ENCODE measurements at places on chromosomes 3 and 15.

GRCh38 chr3:47578119-47578632 is 489 bp downstream of the CSPG5 start:
- peaks cover 2% of the 10 kb centered on the region for H3K4me1 ChIP-seq
- DNase-seq: peak; percentile 60
- no peaks in the 10 kb centered on the region for H3K36me3 ChIP-seq
- H3K27ac ChIP-seq: no peak overlapping the region
- peak overlapping the region; percentile 72 for H3K4me3 ChIP-seq
- peaks cover 16% of the 10 kb centered on the region for H3K27me3 ChIP-seq

DNA sequence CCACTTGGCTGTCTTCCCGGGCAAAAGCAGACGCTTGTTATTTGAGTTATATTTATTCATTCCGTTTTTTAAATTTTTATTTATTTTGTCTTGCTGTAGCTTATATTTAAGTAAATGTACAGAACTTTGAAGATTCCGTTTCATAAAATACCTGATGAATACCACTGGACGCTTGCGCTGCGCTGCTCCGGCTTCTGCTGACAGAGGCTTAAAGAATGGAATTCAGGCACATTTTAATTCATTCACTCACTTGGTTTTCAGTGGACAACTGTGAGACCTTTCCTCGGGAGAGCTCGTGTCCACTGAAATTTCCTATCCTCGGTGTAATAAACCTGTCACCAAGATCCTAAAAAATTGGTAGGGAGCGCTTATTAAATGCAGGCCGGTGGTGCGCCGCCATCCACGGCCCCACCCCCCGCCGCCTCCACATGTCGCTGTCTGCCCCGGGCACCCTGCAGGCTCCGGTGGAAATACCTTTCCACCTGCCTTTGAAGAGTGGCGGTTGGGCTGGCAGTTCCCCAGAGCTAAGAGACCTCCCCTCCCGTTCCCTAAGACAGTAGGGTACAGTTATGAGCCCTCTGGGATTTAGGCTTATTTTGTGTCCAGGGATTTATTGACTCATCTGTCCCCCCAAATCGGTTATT is 62.5 kb upstream of the UBE2E1 start:
- peaks cover 3% of the 10 kb centered on the region for H3K4me1 ChIP-seq

GRCh38 chr3:19124752-19125151 is 23.6 kb upstream of the KCNH8 start:
- H3K27ac ChIP-seq: no peak overlapping the region
- H3K27me3 ChIP-seq: no peaks in the 10 kb centered on the region
- DNase-seq: no peak

DNA sequence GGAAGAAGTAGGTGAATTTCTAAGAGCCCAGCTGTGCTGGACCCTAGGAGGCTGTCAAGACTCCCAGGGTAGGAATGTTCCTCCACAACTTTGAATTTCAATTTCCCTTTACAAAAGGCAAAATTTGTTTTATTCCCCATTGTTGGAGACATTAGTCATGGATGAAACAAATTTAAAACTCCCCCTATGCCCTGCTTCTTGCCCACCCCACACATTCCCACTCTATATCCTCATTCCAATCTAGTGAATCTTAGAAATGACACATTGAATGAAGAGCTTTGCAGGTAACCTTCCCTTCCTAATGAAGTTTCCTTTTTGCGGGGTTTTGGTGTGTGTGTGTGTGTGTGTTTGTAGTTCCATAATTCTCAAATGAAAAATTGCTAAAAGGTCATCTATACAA is 72.6 kb downstream of the CCNL1 start:
- H3K27ac ChIP-seq: no peak overlapping the region
- peaks cover 16% of the 10 kb centered on the region for H3K4me1 ChIP-seq
- no peak overlapping the region for H3K4me3 ChIP-seq
- H3K27me3 ChIP-seq: peaks cover 1% of the 10 kb centered on the region
- no peak for DNase-seq
- no peaks in the 10 kb centered on the region for H3K36me3 ChIP-seq

DNA sequence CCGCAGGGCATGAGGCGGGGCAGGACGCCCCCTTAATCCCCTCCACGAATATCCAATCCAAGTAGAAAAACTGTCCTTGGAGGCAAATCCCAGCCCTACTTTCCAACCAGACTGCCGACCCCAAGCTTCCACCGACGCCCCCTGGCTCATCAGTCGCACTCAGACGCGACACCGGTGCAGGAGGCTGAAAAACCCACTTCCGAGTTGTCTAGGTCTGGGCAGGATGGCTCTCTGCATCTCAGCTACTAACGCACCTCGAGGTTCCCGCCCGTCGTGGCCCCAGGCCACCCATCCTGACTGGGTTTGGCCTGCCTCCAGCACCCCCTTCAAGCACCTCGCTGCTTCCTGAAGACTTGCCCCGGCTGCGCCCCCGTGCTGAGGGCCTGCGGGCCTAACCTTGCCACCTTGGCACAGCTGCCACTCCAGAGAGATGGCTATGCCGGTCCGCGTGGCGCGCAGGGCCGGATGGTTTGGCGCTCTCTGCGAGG is 15.5 kb downstream of the RGMA start:
- no peak for DNase-seq
- H3K27ac ChIP-seq: no peak overlapping the region
- H3K4me3 ChIP-seq: peak overlapping the region; percentile 74
- H3K27me3 ChIP-seq: peaks cover 26% of the 10 kb centered on the region
- H3K36me3 ChIP-seq: no peaks in the 10 kb centered on the region

DNA sequence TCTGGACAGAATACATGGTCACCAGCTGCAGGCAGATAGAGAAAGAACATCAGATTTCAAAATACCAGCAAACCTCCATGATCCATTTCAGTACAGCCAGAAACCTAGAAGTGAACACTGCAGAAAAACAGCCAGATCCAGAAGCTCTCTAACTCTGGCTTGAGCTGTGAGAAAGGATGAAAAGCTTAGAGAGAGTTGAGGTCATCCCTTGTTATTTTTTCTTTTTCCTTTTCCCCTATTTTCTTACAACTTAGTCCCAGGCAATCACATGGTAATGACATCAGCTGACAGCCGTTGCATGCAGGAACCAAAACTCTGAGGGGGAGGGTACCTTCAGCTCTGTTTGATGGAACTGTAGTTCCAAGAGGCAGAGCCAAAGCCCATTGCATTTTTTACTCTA is 113.2 kb downstream of the TCF12 start:
- H3K27ac ChIP-seq: no peak overlapping the region
- H3K27me3 ChIP-seq: no peaks in the 10 kb centered on the region
- H3K36me3 ChIP-seq: peaks cover 8% of the 10 kb centered on the region
- H3K4me1 ChIP-seq: peaks cover 24% of the 10 kb centered on the region

DNA sequence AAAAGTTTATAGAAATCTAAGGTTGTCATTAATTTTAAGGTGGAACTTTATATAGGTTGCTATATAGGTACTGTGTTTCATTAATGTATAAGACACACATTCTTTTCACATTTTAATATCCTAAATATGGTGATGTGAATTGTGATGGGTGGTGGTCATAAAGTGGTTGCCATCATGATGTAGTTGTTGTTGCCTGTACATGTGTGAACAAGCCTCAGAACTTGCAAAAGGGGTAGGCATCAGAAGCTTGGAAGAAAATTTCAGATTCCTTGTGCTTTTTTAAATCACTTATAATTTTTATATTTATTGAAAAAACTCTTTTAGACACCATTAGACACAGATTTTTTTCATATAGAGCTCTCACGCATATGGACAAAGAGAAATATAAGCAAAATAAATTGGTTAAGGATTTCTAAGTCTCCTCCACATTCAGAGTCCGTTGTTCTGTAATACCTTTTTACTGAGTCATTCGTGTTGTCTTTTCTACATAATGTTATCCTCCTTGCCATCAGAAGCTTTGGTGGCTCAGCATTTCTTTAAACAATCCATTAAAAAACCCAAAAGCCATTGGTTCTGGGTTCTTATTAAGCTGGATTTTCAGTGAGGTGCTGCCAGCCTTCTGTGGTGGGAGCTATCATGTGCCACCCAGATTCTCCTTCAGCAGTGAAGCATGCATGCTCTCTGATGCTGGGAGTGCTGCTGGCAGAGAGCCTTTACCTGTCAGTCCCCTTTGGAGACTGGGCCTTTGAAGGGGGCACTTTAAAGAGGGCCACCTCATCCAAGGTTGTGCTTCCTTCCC is 140.4 kb upstream of the GALNT15 start:
- no peak overlapping the region for H3K4me3 ChIP-seq
- no peaks in the 10 kb centered on the region for H3K4me1 ChIP-seq
- no peaks in the 10 kb centered on the region for H3K36me3 ChIP-seq

DNA sequence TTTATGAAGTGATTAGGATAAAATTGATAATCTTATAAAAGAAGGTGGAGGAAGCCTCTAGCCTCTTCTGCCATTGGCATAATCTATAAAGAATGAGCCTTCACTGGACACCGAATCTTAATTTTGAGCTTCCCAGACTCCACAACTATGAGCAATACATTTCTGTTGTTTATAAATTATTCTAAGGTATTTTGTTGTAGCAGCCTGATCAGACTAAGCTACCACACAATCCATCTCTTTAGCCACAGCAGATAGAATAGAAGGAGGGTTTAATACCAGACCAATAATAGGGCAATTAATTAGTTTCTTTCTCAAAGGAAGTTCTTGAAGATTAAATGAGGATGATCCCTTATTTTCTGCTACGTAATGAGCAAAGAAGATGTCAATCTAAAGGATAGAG is 33.3 kb downstream of the SUCNR1 start:
- H3K4me3 ChIP-seq: no peak overlapping the region
- H3K27ac ChIP-seq: no peak overlapping the region
- no peaks in the 10 kb centered on the region for H3K36me3 ChIP-seq

GRCh38 chr15:32120577-32121383 is 90.5 kb downstream of the CHRNA7 start:
- no peak overlapping the region for H3K4me3 ChIP-seq
- H3K4me1 ChIP-seq: no peaks in the 10 kb centered on the region
- no peaks in the 10 kb centered on the region for H3K36me3 ChIP-seq
- no peak for DNase-seq
- peaks cover 5% of the 10 kb centered on the region for H3K27me3 ChIP-seq

GRCh38 chr3:178646186-178646862 is 110.1 kb downstream of the KCNMB2 start:
- peaks cover 3% of the 10 kb centered on the region for H3K27me3 ChIP-seq
- DNase-seq: no peak
- no peaks in the 10 kb centered on the region for H3K4me1 ChIP-seq
- no peak overlapping the region for H3K4me3 ChIP-seq
- H3K36me3 ChIP-seq: no peaks in the 10 kb centered on the region
- no peak overlapping the region for H3K27ac ChIP-seq

DNA sequence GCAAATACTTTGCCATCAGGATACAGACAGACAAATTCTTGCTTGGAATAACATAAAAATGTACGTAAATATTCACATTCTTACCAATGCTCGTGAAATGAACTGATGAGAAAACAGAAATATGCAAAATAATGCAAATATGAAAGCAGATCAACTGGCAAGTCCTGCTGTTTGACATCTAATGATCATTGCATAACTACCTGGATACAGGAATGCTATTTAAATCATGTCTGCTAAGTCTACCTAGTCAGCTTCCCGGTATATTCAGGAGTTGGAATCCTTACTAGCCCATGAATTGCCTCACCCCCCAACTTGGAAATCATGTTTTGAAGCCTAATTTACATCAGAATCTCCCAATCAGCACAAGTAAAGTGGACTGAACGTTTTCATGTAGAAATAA is 230.6 kb downstream of the CHL1 start:
- DNase-seq: no peak
- H3K27me3 ChIP-seq: no peaks in the 10 kb centered on the region
- no peak overlapping the region for H3K4me3 ChIP-seq
- H3K27ac ChIP-seq: no peak overlapping the region
- H3K4me1 ChIP-seq: no peaks in the 10 kb centered on the region

DNA sequence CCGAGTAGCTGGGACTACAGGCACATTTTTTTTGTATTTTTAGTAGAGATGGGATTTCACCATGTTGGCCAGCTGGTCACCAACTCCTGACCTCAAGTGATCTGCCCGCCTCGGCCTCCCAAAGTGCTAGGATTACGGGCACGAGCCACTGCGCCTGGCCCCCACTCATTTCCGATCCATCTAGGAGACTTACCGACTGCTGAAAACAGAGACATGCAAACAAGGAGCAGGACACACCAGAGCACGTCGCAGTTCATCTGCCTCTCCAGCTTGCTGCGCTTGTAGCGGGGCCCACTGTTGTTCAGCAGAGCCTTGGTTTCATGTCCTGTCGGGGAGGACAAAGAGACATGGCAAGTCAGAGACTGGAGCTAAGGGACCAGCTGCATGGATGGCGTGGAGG is 137.4 kb downstream of the ATP10A start:
- H3K27ac ChIP-seq: no peak overlapping the region
- no peaks in the 10 kb centered on the region for H3K36me3 ChIP-seq
- no peak for DNase-seq
- H3K4me1 ChIP-seq: no peaks in the 10 kb centered on the region

- H3K36me3 ChIP-seq: peaks cover 13% of the 10 kb centered on the region
- H3K27ac ChIP-seq: no peak overlapping the region
- peaks cover 4% of the 10 kb centered on the region for H3K4me1 ChIP-seq
These were observed 12.5 kb downstream of the SSR3 start for GRCh38 chr3:156542101-156543042.

- H3K27ac ChIP-seq: no peak overlapping the region
- no peak overlapping the region for H3K4me3 ChIP-seq
- H3K27me3 ChIP-seq: peaks cover 3% of the 10 kb centered on the region
- H3K4me1 ChIP-seq: no peaks in the 10 kb centered on the region
- no peak for DNase-seq
- no peaks in the 10 kb centered on the region for H3K36me3 ChIP-seq
These were observed 289.9 kb upstream of the RASGRP1 start for GRCh38 chr15:38854506-38854905.

GRCh38 chr15:32834156-32834555 is 116.4 kb downstream of the GREM1 start:
- H3K36me3 ChIP-seq: no peaks in the 10 kb centered on the region
- DNase-seq: peak; percentile 28
- H3K4me3 ChIP-seq: no peak overlapping the region
- peaks cover 10% of the 10 kb centered on the region for H3K4me1 ChIP-seq
- peaks cover 10% of the 10 kb centered on the region for H3K27me3 ChIP-seq

DNA sequence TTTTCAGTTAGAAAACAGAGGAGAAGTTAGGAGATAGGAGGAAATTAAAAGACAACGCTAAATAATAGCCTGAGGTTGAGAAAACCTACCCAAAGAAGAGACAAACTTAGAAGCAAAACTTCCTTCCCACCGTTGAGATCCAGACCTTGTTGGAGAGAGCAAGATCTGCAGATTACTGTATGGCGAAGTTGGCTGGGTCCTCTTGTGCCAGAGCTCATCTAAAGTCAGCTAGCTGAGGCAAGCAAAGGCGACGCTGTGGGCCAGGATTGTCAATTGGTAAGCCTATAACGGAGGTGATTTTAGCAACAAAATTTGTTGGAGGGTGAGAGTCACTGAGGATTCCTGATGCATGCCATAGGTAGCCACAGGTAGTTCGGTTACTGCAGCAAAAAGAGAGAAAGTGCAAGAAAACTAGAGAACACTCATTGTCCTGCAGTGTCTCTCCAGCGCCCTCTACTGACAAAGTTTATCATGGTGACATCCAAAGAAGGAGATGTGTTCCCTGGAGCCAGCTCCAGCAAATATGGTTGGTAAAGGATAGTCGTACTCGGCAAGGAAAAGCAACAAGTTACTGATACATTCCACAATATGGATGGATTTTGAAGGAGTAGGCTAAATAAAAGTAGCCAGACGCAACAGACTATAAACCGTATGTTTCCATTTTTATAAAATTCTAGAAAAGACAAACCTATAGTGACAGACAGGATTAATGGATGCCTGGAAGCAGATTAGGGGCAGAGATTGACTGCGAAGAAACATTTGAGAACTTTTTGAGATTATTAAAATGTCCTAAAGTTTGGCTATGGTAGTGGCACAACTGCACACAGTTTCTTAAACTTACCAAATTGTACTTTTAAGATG is 9.8 kb upstream of the OR5K4 start:
- H3K27ac ChIP-seq: no peak overlapping the region
- peaks cover 5% of the 10 kb centered on the region for H3K27me3 ChIP-seq
- no peak overlapping the region for H3K4me3 ChIP-seq
- H3K4me1 ChIP-seq: peaks cover 2% of the 10 kb centered on the region

- H3K36me3 ChIP-seq: no peaks in the 10 kb centered on the region
- DNase-seq: peak; percentile 40
- peak overlapping the region; percentile 93 for H3K4me3 ChIP-seq
- H3K27me3 ChIP-seq: no peaks in the 10 kb centered on the region
These were observed 30.6 kb upstream of the ZSCAN2 start for GRCh38 chr15:84570164-84570735.

Data from memory B cell (primary cell).